ENCODE measurements at places on chromosomes 11 and 22.

DNA sequence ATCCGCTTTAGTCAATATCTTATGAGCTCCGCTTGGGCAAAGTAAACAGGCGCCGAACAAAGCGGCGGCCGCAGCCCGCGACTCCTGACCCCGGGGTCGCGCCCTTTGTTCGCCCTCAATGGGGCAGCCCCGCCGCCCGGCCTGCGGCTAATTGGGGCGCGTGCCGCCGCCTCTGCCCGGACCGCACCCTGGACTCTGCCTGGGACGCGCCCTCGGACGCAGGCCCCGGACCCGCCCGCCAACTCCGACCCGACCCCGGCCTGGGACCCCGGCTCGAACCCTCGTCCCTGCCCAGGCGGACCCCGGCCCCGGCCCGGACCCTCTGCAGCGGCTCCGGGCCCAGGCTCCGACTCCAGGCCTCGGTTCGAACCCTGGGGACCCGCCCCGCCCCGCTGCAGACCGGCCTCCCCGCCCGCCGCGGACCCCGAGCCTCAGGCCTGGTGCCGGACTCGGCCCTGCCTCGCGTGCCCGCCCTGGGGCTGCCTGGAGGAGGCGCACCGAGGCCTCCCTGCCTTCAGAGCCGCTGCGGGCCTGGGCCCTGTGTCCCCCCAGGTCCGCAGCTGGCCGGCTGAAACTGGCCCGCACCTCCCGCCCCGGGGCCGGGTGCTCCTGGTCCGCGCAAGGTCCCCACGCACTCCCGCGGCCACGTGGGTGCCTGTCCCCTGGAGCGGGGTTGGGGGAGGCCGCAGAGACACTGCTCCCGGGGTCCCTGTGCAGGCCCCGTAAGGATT lies 84.7 kb upstream of the WNT7B start:
- no peak for DNase-seq

GRCh38 chr11:43936076-43936475 lies 6.4 kb upstream of the C11orf96 start:
- no peak for DNase-seq

DNA sequence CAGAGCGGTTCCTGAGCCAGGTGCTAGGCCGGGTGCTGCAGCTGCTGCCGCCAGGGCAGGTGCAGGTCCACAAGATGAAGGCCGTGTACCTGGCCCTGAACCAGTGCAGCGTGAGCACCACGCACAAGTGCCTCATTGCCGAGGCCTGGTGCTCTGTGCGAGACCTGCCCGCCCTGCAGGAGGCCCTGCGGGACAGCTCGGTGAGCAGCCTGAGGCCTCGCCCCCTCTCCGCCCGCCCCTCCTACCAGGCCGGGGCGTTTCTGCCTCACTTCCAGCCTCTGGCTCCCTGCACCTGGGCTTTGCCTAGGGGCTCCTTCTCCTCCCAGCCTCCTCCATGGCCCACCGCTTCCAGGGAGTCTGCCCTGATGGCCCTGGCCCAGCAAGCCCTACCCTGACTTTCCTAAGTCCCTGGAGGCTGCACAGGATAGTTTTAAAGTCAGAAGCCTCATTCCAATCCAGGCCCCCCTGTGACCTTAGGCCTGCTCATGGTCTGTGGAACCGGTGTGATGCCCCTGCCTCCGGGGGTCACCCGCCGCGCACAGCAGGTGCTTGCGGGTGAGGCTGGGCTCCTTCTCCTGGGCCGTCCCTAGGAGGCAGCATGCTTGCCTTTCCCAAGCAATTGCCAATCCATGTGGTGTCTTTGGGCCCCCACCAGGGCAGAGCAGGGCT lies 5.5 kb downstream of the TCIRG1 start:
- no peak for DNase-seq

- no peak for DNase-seq
Observed at GRCh38 chr11:37504060-37504611, 906.1 kb upstream of the RAG2 start.

DNA sequence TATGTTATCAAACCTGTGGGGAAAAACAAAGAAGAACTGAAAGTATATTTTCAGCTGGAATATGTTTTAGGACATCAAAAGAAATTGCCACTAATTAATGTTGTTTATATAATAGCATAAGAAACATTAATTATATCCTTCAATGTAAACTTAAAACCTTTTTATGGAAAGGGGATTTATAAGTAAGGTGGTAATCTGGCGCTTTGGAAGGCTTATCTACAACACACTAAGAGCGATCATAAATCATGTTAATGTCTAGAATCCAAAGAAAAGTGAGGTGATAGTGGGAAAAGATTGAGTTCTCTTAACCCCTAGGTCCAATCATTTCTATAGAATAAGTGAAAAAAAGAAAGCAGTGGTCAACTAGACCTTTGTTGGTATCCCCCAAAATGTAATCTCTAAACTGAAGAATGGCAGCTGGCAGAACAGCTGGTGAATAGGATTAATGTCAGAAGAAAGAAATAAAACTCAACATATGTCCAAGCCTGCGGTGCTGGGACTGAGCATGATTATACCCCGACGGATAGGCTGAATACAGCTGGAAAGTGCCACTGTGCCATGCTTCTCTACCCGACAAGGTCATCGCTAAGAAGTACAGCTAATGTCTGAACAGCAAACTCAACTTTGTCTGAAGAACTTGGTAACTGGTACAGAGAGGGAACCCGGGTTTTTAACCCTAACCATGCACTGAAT lies 64.0 kb downstream of the SOX6 start:
- DNase-seq, result no peak

- DNase-seq, result no peak
Observed at GRCh38 chr11:117601006-117601708, 195.9 kb downstream of the DSCAML1 start.

DNA sequence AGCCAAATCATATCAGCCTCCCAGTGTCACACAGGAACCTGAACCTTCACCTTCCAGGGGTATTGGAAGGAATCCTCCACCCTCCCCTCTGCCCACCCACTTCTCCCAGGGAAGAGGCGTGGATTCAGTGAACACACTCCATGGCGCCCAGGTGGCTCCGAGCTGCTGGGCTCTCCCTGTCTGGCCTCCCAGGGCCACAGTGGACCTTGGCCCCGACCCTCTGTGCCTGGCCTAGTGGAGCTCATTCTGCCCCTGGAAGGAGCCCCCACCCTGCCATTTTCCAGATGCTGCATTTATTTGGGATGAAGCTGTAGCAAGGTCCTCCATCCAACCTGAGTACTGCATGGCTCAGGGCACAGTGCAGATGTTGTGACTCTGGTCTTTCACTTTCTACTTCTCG lies 1340.1 kb downstream of the TBC1D22A start:
- DNase-seq, result peak; percentile 9

DNA sequence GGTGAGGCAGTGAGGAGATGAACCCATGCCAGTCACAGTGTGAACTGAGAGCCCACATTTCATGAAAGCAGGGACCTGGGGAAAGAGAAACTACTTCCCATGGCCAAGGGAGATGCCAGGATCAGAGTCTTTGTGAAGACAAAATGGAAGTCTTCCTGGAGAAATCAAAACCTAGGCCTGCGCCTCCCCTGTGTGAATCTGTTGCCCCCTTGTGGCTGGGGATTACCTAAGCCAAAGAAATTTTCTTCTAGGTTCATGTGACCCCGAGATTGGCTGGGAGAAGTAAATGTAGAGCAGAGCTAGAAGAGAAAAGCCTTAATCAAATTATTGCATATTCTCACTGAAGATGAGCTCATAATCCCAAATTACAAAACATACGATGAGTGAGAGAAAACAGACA lies 1075.3 kb downstream of the TBC1D22A start:
- no peak for DNase-seq

DNA sequence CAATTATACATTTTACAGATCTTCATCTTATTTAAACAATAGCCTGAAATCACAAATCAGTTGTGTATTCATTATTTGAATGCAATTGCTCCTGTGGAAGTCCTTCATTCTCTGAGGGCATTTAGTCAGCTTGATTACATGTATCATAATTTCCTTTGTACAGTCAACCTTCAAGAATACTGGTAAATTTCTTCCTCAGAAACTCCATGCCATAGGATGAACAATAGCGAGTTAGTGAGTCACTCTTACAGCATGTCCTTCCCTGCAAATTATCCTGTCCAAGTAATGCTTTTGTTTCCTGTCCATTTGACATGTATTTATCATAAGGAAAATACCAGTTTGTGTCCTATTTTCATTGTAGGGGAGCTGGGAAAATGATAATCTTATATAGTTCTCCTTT lies 3.8 kb downstream of the OR10S1 start:
- no peak for DNase-seq

GRCh38 chr22:39785232-39785631 lies 108.3 kb downstream of the ENTHD1 start:
- no peak for DNase-seq

DNA sequence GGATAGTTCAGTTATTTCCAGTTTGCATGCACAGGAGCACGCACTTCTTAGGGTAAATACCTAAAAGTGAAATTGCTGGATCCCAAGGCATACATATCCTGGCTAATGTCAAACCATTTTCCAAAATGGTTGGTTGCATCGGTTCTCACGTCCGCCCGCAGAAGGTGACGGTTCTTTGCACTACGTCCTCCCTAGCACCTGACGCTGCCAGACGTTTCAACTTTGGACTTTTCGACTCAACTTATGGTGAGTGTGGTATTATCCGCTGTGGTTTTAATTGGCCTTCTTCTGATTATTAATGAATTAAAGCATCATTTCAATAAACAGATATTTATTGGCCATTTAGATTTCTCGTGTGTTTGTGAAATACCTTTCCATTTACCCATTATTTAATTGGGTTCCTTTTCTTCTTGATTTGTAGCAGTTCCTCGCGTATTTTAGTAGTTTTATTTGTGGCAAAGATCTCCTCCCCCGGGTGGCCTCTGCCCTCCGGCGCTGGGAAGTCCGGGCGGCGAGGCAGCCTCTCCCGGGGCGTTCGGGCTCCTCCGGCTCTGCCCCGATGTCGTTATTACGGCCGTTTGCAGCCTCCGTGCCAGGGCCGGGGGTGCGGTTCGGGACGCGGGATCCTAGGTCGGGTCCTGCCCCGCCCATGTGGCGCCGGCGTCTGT lies at the start of gene JHY:
JHY (plus strand) TSS at position 571 of the 668 bp plus-strand sequence. CDS start 3,091 bp downstream, outside the sequence.
- DNase-seq, result no peak

DNA sequence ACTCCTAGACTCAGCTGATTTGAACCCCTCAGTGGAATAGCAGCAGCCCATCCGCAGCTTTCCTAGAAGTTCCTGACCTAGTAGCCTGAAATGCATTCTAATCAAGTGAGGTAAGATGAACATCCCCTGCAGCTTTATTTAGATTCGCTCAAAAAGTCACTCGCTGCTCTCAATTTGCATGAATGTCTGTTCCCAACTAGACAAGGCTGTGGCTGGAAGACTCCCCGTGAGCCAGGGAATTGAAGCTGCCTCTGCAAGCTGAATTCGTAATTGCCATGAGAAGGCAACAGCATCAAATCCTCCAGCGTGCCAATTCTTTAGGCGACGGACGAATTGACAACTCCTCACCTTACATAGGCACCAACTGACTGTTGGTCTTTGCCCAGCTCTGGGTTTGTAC lies 17.1 kb upstream of the SCN3B start:
- DNase-seq, result no peak

GRCh38 chr11:109564241-109564640 lies 142.3 kb downstream of the C11orf87 start:
- no peak for DNase-seq

DNA sequence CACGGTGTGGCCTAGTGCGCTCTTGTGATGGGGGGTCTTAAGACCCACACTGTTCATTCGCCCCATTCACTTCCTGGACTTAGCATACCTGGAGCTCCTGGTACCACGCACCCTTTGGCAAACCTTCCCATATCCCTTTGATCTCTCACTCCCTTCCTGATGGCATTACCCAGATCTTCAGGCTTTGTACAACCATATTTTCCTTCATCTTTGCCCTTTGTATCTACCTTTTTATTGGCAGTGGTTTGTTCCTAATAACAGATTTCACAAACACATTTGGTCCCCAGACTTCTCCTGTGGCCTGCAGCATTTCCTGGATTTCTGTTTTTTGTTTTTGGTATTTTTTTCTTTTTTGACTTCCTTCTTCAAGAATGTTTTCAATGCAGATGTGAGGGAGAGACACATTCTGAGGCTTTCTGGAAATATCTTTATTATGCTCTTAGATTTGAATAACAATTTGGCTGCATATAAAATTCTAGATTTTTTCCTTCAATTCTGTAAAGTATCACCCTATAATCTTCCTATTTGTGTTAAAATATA lies 16.1 kb upstream of the IFITM3 start:
- no peak for DNase-seq

- DNase-seq, result no peak
Observed at GRCh38 chr11:85167471-85167870, 459.7 kb downstream of the DLG2 start.

DNA sequence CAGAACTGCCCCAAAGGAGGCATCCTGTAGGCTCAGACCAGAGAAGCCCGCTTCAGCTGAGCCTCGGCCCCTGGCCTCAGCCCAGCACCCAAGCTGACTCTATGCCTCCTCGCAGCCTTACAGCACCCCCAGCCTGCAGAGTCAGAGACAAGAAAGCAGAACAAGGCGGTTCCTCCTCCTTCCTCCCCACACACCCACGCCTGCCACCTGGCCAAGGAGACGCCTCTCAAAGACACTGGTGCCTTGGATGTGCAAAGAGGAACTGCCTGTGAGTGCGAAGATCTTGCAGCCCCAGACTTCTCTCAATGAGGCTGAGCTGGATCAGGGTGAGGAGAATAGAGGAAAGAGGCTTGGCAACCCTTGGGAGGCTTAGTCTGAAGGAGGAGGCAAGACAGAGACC lies 60.2 kb downstream of the PDE2A start:
- DNase-seq, result no peak

- DNase-seq, result no peak
Observed at GRCh38 chr11:70633610-70634009, 235.3 kb downstream of the CTTN start.

- no peak for DNase-seq
Observed at GRCh38 chr22:42522546-42522945, 3.0 kb upstream of the RRP7A start.

DNA sequence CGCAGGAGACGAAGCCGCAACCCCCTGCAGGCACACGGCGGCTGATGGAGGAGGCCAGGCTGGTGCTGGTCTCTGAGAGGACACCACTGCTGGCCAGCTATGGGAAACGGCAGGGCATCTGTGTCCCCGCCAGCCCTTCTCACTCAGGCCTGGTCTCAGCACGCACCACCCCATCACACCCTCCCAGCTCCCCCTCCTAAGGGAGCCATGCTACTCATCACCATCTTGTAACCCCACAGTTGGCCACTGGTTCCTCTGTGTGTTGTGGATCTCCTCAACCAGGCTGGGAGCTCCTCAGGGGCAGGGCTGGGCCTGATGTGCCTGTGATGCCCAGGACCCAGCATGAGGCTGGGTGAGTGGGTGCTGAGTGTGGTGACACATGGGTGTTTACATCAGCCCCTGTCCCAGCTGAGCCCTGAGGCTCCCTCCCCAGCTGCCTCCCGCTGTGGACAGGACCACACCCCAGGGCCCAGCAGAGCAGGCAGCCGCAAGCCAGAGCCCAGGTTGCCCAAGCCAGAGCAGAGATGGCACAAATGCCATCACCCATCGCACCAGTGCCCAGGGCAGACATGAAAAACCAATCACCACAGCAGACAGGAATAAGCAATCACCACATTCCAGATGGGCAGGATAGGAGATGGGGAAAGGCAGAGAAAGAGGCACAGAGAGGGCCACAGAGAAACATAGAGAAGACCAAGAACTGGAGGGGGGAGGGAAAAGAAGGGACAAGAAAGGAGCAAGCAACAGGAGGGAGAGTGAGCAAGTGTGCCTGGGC lies 8.2 kb downstream of the ARVCF start:
- DNase-seq, result no peak

Measured in mesothelial cell of epicardium (in vitro differentiated cells).